Liver (tissue), 10 donors: ENCODE measurements at places on chromosomes 7 and 10.
A peak's percentile ranks its signal among the peaks of the same experiment; 100 is the strongest.

DNA sequence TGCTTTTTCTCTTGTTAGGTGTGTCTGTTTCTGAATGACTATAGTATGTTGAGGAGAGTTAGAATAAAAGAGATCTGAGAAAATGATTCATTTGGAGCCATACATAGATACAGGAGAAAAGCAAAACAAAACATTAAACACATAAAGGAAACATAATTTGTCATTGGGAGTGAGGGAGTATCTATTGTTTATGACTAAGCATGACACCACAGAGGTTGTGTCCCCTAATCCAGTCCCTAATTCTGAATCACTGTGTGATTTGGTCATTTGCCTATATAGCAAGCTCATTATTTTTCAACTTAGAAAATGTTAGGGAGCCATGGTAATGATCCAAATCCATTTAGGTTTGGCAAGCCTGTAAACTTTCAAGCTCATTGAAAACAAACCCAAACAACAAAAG lies 132.3 kb upstream of the BMPER start:
- no peak for DNase-seq

DNA sequence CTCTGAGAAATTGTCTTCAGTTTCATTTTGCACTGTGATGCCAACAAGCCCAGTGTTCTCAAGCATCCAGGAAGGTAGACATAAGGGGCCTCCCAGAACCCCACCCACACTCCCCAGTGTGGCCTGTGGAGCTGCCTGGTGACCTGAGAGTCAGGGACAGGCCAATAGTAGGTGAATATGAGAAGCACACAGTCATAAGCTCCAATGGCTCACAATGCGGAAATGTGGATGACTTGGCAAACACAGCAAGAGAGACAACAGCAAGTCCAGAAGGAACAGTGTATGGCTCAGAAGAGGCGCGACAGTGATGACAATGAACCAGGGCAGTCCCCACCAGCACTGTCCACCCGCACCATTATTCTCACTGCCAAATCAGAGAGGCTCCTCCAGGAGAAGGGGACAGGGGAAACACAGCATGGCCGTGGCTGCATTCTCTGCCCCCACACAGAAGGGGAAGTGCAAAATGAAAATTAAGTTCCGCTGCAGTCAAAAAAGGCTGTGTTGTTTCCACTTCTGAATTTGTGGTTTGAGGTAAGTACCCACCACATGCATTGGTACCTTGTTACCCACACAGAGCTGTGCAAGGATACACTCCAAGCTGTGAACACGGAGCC lies 419.8 kb downstream of the GRID1 start:
- no peak for DNase-seq

- DNase-seq, result no peak
Observed at GRCh38 chr10:75465450-75465827, 34.0 kb downstream of the LRMDA start.

DNA sequence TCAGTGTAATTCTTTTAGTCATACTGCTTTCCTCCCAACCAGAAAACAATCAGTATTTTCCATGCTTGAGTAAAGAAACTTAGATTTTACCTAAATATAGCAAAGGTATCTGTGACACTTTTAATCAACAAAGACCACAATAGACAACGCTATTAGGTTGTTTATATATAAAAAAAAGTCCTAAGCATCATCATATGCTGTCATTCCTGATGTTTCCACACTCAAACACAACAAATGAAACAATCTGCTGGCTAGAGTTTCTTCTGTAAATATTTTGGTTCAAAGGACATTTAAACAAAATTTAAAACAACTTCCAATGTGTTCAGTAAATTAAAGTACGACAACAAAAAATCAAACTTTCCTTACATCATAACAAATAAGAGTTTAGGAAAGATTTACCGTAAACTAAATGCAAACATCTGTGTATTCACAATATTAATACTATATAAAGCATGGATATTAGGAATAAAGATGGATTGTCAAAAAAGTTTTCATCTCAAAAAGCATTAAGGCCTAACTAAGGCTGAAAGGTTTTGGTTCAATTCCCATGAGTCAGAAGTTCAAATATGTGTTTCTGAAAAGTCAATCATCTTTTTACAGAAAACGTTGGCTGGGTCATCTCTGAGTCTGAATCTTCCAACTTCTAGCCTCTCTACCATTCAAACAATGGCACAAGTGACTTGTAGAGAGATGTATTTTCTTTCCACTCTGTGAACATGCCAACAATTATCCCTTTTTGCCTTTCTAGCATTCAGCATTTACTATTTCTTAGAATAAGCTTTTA lies 157.1 kb downstream of the CRPPA start:
- DNase-seq, result no peak

GRCh38 chr7:102918845-102919244 lies 6.0 kb downstream of the LRRC17 start:
- no peak for DNase-seq

- no peak for DNase-seq
Observed at GRCh38 chr10:124991835-124992234, 49.9 kb downstream of the ZRANB1 start.

DNA sequence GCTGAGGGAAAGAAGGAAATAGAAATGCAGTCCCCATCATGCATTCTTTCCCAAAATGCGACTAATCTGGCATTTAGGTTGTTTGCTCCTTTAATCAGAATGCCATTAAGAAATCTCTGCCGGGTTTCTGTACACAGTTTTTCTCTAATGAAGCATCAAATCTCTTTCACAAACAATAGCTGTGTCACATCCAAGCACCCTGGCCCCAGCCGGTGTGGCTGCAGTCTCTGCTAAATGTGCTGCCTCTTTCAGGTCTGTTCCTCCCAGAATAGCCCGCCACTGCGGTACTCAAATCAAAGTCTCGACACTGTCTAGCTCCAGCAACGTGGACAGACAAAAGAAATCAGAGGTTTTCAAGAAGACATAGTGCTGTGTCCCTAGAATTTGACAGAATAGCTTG lies 343.8 kb downstream of the KCNMA1 start:
- DNase-seq, result no peak

- peak; percentile 13 for DNase-seq
Observed at GRCh38 chr7:159038066-159038465, 106.6 kb downstream of the VIPR2 start.

DNA sequence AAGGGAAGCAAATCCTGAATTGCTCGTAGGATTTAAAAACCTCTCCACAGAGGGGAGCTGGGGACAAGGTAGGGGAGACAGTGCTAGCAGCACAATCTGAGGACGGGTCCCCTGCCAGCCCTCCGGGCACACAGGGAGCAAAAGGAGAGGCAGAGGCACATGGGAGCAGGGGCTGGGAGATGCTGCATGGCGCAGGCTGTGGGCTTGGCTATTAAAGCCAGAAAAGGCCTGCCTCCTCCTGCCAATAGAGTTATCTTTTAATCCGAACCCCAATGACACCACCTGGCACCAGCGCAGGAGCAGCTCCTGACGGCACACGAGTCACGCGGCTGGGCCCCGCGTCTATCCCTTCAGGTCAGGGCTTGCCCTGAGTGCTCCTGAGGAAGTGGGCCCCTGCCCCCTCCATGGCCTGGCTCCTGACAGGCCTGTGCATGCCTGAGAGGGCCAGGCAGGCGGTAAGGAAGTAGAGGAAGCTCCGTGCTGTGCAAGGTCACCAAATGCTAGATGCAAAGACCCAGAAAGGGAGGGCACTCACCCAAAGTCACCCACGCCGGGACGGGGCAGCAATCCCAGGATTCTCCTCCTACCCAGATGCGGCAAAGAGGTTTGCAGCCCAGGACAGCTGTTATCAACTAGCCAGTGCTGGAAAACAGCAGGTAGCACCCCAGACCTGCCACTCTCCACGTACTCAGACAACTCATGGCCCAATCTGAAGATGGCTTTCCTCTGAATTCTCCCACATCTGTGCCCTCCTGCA lies 28.1 kb downstream of the DLG5 start:
- no peak for DNase-seq
